Liver (tissue), 10 donors: ENCODE measurements at places on chromosomes 13 and 19. TPM values are rescaled to one million over a fixed set of nuclear protein-coding genes. Genes with fewer than 3 reads are reported as not detected.

PLK5 gene
- total RNA-seq: not detected

GRCh38 chr13:22883262-22883840 lies 297.4 kb upstream of the SGCG start:
- no peaks in the 10 kb centered on the region for H3K4me1 ChIP-seq
- H3K36me3 ChIP-seq: no peaks in the 10 kb centered on the region
- no peak overlapping the region for H3K4me3 ChIP-seq
- DNase-seq: no peak

ZNF331 gene
- total RNA-seq: 6.9 TPM

ZNF682 gene
- total RNA-seq: 2.1 TPM

- no peaks in the 10 kb centered on the region for H3K36me3 ChIP-seq
- DNase-seq: no peak
- H3K4me3 ChIP-seq: no peak overlapping the region
These were observed 494.6 kb downstream of the RFC3 start for GRCh38 chr13:34312578-34312977.

- peak overlapping the region; percentile 76 for H3K27ac ChIP-seq
- H3K36me3 ChIP-seq: no peaks in the 10 kb centered on the region
- peak overlapping the region; percentile 83 for H3K4me3 ChIP-seq
- H3K27me3 ChIP-seq: no peaks in the 10 kb centered on the region
- peaks cover 15% of the 10 kb centered on the region for H3K4me1 ChIP-seq
- no peak for DNase-seq
These were observed 1.1 kb downstream of the PIP5K1C start for GRCh38 chr19:3698974-3699740.

GRCh38 chr19:23381114-23381513 lies 14.2 kb downstream of the ZNF91 start:
- H3K36me3 ChIP-seq: peaks cover 59% of the 10 kb centered on the region
- H3K27me3 ChIP-seq: no peaks in the 10 kb centered on the region
- H3K4me1 ChIP-seq: no peaks in the 10 kb centered on the region
- no peak overlapping the region for H3K4me3 ChIP-seq

DNA sequence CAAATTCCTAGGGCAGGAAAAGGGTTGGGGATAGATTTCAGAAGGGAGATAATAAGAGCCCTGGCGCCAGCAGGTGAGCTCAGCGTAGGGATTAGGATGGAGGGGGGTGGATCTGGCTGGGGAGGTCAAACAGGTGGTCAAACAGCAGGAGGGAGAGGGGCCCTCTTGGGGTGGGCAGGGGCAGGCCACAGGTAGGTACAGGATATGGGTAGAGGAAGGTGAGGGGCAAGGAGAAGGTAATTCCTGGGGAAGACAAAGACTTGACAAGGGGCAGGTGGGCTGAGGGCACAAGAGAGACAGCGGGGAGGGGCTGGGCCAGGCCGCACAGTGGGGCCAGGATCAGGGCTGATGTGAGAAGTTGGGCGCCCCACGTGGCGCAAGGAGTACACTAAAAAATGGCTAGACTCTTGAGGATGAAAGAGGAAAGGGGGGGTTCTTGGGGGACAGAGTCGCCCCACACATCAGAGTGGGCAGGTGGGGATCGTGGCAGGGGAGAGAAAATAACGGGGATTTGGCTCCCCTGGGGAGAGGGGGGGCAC lies 713 bp downstream of the KRI1 start:
- peak overlapping the region; percentile 41 for H3K4me3 ChIP-seq
- DNase-seq: peak; percentile 59
- H3K27me3 ChIP-seq: no peaks in the 10 kb centered on the region
- H3K4me1 ChIP-seq: peaks cover 11% of the 10 kb centered on the region

DNA sequence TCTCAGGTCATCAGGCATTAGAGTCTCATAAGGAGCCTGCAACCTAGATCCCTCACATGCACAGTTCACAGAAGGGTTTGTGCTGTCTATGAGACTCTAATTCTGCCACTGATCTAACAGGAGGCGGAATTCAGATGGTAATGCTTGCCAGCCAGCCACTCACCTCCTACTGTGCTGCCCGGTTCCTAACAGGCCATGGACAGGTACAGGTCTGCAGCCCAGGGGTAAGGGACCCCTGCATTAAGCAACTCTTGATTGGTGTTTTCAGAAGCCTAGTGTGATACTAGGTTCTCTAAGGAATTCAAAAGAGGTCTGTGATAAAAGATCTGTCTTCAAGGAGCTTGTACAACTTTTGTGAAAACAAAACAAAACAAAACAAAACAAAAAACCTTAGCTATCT lies 31.1 kb downstream of the CAB39L start:
- no peak overlapping the region for H3K4me3 ChIP-seq
- H3K4me1 ChIP-seq: no peaks in the 10 kb centered on the region
- H3K27me3 ChIP-seq: no peaks in the 10 kb centered on the region
- H3K36me3 ChIP-seq: no peaks in the 10 kb centered on the region
- no peak overlapping the region for H3K27ac ChIP-seq

SPC24 gene
- 0.42 TPM for total RNA-seq

GRCh38 chr13:43129511-43130110 lies 106.2 kb downstream of the DNAJC15 start:
- H3K27ac ChIP-seq: no peak overlapping the region
- no peak overlapping the region for H3K4me3 ChIP-seq
- H3K27me3 ChIP-seq: peaks cover 3% of the 10 kb centered on the region
- H3K4me1 ChIP-seq: no peaks in the 10 kb centered on the region
- DNase-seq: no peak

DNA sequence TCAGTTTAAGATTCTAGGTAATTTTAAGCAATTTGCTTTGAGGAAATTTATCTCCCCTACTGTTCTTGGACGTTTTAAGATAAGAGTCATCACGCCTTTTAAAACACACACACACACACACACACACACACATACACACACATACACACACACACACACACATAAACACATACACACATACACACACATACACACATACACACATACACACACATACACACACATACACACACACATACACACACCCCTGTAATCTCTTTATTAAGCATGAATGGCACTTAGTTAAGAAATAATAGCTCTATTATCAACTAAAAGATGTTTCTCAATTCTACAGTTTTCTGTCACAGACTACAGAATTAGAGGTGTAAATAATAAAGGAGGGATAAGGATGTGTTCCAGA lies 49.2 kb downstream of the EFNB2 start:
- H3K36me3 ChIP-seq: no peaks in the 10 kb centered on the region
- H3K4me3 ChIP-seq: no peak overlapping the region
- H3K27ac ChIP-seq: no peak overlapping the region
- DNase-seq: no peak

LRRC63 gene
- 0.08 TPM for total RNA-seq

CXCL17 gene
- total RNA-seq: 0.93 TPM

- H3K4me1 ChIP-seq: no peaks in the 10 kb centered on the region
- peak; percentile 91 for DNase-seq
- no peaks in the 10 kb centered on the region for H3K27me3 ChIP-seq
- peak within 1 kb of the TSS; percentile 85 for H3K4me3 ChIP-seq
These were observed at the start of gene ZNF14 for GRCh38 chr19:19732579-19733501. ZNF14 (minus strand) TSS chr19:19733112; CDS start chr19:19732958, 154 bp downstream.

SLITRK1 gene
- not detected for total RNA-seq

GRCh38 chr13:35961461-35962220 lies 169.5 kb downstream of the DCLK1 start:
- peaks cover 6% of the 10 kb centered on the region for H3K4me1 ChIP-seq
- H3K27ac ChIP-seq: no peak overlapping the region
- no peak for DNase-seq
- no peaks in the 10 kb centered on the region for H3K36me3 ChIP-seq
- H3K27me3 ChIP-seq: no peaks in the 10 kb centered on the region
- H3K4me3 ChIP-seq: no peak overlapping the region

CGB8 gene
- total RNA-seq: not detected

B3GNT8 gene
- total RNA-seq: 0.50 TPM

GRCh38 chr19:42552086-42553065 lies 24.1 kb upstream of the CEACAM1 start:
- no peak overlapping the region for H3K4me3 ChIP-seq
- no peak overlapping the region for H3K27ac ChIP-seq
- no peak for DNase-seq
- no peaks in the 10 kb centered on the region for H3K4me1 ChIP-seq
- no peaks in the 10 kb centered on the region for H3K27me3 ChIP-seq
